ENCODE measurements at places on chromosomes 5 and 9. TPM values are rescaled to one million over a fixed set of nuclear protein-coding genes. Genes with fewer than 3 reads are reported as not detected.

- no peak for DNase-seq
Observed at GRCh38 chr5:132905938-132906337, 32.5 kb downstream of the LEAP2 start.

Gene BHMT
- total RNA-seq, result 0.98 TPM

DNA sequence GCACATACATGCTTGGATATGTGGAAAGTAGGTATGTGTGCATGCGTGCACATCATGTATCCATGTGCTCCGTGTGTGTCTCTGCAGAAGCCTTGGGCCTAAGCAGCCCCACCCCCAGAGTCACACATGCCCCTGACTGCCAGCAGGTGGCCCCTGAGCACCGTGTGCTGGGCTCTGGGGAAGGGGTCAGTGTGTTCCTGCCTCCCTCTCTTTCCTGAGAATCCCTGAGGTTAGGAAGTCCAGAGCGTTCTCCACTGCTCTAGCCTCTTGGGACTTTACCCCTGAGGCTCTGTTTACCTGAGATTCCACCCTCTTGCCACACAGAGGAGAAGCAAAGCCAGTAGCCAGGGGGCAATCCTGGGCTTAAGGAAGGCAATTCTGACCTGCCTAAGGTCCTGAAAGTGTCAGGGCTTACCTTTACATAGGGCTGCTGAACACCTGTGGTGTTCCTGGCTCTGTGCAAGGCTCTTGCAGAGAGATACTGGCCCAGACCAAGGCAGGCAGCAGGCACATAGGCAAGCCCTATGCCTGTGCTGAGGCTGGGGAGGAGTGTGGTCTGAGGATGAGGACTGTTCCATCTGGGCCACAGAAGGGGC, 207.3 kb downstream of the TMEM38B start:
- DNase-seq, result no peak

- DNase-seq, result no peak
Observed at GRCh38 chr5:158511454-158511853, 588.3 kb downstream of the EBF1 start.

GRCh38 chr5:170430866-170431437, 41.8 kb upstream of the KCNMB1 start:
- no peak for DNase-seq
